Activated naive CD8-positive, alpha-beta T cell treated with anti-CD3 and anti-CD28 coated beads, Interleukin-2, amount 10 ng/mL, durations not matched to agents 7 days and 5 days (primary cell): ENCODE measurements at places on chromosomes 5 and 9.

DNA sequence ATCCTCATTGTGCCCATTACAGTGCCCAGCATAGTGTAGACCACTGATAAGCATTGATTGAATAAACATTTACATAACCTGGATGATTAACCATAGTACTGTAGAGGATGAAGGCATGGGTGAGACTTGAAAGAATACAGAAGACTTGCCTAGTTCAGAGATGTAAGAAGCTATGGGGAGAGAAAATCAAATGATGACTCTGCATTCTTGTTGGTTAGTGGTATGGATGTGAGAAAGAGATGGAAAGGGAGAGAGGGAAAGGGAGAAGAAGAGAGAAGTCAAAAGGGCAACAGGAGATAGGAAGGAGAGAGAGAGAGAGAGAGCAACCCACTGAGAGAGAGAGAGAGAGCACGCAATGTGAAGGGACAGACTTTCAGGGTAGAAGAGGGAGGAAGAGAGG, 26.8 kb downstream of the YIPF5 start:
- no peak for DNase-seq

DNA sequence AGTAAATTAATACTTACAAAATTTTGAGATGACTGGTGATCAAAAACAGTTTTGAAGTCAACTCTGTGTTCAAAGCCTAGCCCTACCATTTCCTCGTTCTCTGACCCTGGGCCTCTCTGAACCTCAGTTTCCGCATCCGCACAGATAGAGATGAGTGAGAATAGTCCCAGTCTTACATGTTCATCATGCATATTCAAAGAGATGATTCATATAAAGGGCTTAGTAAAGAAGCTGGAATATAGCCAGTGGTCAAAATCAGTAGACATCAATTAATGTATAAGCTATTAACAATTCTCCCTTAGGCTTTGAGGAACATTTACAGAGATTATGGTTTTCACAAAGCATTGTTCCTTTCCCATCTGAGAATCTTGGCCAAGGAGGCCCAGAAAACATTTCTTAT, 250.6 kb downstream of the SPOCK1 start:
- no peak for DNase-seq

DNA sequence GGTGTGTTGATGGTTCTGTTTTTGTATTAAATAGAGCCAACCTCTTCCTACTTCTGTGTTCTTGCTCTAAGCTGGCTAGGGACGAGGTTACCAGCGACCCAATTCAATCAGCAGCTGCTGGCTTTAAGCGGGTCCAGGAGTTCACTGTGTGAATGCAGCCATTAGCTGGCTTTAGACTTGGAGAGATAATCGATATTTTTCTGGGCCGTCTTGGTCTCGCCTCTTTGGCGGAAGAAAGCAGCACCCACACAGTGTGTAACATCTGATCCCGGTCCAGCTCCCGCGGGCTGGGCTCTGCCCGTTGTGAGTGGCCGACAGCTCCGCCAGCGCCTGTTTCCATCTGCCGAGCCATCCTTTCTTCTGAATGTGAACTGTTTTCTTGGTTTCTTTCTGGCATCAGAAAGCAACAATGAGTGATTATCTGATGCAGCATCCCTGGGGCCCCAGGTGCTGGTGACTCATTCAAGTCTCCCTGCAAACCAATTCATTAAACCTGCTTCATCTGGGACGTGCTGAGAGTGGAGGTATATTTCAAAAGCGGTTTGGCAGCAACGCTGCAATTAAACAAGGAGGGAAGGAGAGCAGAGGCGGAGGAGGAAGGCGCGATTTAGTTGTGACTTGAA, 90.8 kb upstream of the IRX4 start:
- no peak for DNase-seq

- DNase-seq, result no peak
Measured at GRCh38 chr9:27595733-27596132, 22.5 kb upstream of the C9orf72 start.

DNA sequence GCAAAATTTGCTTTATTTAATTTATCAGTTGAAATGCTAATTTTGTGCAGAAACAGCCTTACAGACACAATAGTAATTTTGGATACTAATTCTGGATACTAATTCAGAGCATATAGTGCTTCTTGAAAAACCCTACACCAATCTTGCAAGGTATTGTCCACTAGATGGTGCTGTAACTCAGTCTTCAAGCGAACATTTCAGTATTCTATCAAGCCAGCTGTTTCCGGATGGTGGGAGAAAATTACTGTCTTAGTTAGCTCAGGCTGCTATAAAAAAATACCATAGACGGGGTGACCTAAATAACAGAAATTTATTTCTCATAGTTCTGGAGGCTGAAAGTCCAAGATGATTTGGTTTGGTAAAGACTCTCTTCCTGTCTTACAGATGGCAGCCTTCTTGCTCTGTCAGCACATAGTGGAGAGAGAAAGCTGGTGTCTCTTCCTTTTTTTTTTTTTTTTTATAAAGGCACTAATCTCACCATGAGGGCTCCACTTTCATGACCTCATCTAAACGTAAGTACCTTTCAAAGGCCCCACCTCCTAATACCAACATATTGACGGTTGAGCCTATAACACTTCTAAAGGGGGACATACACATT, 1306.5 kb upstream of the CDH9 start:
- no peak for DNase-seq

DNA sequence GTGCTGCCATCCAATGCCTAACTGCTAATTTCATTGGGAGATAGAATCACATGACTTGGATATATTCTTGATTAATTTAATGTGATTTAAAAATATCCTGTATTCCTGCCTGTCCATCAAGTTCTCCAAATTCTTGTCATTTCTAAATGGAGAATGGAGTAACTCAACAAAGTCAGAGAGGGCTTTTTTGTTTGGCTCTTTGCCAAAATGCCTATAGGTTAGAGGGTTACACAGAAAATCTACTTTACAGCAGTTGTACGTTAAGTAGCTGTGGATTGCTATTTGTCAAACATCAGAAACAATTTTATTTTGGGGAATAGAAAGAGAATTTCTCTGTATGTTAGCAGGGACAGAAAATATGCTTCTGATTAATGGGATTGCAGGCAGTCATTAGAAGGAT, 5.9 kb downstream of the PIK3R1 start:
- no peak for DNase-seq
